Kidney tubule cell (primary cell): ENCODE measurements at places on chromosomes 7 and 10.

- DNase-seq = no peak
Measured at GRCh38 chr7:128265906-128266300, 24.8 kb downstream of the LEP start.

DNA sequence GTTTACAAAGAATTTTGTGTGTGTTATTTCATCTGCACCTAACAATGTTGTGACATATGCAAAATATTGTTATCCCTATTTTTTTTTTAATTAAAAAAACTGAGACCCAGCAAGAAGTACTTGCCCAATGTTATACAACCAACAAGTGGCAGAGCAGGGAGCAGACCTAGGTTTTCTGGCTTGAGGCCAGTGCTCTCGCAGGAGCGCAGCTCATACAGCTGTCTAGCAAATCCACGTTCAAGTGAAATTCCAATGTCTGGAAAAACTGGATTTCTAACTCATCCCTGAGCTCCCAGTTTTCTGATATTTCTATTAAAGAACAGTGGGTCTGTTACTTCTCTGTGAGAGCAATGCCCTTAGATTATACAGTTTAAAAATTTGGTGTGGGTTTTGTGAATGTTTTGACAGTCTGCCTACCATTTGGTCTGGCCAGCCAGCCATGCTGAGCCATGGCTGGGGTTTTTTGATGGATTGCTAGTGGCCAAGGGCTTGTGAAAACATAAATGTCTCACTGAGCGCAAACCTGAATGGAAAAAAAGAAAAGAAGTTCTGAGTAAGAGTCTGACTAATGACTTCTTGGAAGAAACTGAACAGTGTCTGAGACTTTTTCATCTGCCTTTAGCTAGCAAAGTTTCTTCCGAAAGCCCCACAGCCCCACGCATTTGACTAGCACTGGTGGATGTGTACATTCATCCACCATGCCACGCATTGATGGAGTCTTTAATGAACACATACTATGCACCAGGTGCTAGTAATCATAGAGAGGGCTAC, 15.4 kb upstream of the PRF1 start:
- DNase-seq = peak; percentile 40

- peak; percentile 48 for DNase-seq
Measured at GRCh38 chr10:28533571-28534304, 820 bp downstream of the WAC start.

DNA sequence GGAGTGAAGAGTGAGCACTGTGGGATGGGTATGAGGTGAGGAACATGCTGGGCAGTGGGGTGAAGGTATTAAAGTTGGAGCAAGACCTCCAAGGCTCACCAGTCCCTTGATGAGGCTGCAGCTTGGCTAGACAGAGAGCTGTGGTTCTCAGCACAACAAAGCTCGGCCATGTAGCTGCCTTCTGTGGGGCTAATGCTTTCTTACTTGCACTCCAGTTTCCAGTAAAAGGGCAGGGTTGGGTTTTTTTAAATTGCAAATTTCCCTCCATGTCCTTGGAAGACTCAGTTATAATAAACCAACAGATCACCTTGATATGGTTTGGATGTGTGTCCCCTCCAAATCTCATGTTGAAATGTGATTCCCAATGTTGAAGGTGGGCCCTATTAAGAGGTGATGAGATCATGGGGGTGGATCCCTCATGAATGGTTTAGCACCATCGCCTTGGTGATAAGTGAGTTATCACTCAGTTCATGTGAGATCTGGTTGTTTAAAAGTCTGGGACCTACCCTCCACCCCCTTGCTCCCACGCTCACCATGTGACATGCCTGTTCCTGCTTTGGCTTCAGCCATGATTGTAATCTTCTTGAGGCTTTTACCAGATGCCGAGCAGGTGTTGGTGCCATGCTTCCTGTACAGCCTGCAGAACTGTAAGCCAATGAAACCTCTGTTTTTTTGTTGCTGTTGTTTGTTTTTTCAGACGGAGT, 55.9 kb downstream of the ATXN7L1 start:
- no peak for DNase-seq
